ENCODE measurements at places on chromosomes 1 and 21.

DNA sequence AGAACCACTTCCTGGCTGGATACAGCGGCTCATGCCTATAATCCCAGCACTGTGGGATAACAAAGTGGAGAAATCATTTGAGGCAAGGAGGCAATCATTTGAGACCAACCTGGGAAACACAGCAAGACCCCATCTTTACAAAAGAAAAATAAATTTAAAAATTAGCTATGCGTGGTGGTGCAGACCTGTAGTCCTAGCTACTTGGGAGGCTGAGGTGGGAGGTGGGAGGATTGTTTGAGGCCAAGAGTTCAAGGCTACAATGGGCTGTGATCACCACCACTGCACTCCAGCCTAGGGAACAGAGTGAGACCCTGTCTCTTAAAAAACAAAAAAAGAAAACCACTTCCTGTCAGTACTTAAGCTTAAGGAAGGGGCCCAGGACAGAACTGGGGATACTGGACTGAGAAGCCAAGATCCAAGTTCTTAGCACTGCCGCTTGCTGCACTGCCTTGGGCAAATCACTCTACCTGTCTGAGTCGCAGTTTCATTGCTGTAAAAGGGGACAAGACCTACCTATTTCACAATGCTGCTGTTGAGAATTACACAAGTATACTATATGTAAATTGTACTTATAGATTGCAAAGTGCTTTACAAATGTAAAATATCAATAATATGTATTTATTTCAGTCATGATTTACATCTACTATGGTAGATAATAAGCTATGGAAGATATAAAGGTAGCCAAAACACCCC is 154.9 kb downstream of the RERE start:
- no peak for DNase-seq

DNA sequence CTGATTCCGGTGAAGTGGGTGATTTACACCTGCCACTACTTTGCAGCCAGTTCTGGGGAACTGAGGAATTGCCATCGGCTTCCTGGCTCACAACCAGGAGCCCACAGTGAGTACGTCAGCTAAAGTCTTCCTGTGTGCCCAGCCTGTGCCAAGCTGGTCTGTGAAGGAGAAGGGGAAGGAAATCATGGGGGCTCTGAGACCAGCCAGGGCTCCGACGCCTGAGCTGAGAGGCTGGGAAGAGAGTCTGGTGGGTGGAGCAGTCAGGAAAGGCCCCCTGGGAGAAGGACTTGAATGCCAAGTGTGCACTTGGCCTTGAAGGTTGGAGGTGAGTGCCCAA is 1.2 kb downstream of the LURAP1 start:
- no peak for DNase-seq

DNA sequence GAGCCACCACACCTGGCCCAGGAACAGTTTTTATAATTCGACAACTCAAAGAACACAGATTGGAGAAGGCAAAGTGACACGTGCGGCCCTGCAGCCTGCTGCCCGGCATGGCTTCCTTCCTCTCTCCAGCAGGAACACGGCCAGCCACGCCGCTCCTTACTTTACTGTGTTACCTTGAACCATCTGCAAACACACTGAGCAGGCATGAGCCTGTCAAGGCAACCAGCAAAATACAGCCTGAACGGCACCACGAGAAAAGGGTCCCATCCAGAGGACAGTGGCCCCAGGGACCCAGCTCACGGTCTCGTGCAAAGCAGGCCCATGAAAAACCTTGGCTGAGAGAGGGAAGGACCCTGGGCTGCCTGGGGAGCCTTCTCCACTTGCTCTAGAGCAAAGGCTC is 38.8 kb downstream of the NPHP4 start:
- DNase-seq = no peak

- no peak for DNase-seq
Measured at GRCh38 chr1:16235944-16236510, 956 bp downstream of the CPLANE2 start.

GRCh38 chr1:30597711-30598110 is 125.7 kb downstream of the MATN1 start:
- DNase-seq = no peak

- no peak for DNase-seq
Measured at GRCh38 chr1:53190210-53190611, 6.4 kb upstream of the CPT2 start.

- no peak for DNase-seq
Measured at GRCh38 chr1:90622666-90623065, 94.4 kb downstream of the BARHL2 start.

DNA sequence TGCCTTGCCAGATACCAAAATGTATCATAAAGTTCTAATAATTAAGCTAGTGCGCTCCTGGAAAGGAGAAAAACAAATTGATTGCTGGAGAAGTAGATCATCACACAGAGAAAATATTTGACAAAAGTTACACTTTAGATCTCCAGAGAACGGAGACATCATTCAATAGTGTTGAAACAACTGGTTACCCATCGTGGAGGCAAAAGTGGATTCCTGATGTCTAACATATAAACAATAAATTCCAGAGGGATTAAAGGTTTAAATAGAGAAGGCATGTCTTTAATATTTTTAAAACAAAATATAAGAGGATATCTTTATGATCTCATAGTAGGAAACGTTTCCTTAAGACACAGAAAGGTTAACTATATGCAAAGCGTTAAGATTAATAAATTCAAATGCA is 41.0 kb downstream of the NRIP1 start:
- no peak for DNase-seq

- peak; percentile 33 for DNase-seq
Measured at GRCh38 chr1:212237651-212238050, 47.6 kb upstream of the PPP2R5A start.

DNA sequence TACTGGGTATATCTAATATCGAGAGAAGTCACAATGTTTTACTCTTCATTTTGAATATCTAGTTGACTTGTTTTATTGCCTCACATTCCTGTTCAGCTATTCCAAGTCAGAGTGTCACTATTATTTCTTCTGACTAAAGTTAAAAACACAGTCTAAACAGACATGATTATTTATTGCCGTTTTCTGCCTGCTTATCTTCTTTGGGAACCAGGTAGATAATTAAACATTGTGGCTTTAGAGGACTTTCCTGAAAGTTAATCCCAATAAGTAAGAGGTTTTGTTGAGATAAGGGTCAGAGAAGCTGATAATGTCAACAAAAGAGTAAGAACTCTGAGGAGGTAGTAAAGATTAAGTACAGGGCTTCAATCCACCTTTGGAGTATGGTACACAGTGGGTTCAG is 53.8 kb downstream of the PCNX2 start:
- no peak for DNase-seq

GRCh38 chr21:18041012-18041411 is 203.6 kb upstream of the CHODL start:
- DNase-seq = no peak

DNA sequence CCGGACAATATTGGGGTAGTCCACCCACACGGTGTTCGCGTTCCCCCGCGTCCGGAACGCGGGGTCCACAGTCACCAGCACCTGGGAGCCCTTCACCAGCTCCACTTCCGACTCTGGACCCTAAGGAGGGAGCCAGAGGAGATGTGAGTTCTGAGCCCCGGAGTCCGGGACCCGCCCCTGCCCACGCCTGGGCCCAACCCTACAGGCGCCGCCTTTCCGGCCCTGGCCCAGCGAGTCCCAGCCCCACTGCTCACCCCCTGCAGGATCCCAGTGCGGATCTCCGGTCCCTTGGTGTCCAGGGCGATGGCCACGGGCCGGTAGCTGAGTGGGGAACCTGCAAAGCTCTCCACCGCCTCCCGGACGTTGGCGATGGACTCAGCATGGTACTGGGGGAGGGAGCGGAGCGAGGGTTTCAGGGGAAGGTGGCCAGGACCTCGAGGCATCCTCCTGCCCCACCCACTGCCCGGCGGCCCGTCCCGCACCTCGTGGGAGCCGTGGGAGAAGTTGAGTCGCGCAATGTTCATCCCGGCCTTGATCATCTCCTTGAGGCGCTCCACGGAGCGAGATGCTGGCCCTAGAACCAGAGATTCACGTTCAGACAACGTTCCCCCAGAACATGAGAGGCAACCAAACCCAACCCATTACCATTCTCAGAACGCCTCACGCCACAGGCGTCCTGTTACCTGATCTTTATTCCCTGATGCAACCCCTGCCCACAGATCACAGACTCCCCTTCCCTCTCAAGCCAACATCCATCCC is 5.9 kb downstream of the PKLR start:
- no peak for DNase-seq

- no peak for DNase-seq
Measured at GRCh38 chr1:152520561-152521090, 6.3 kb downstream of the CRCT1 start.
